ENCODE measurements at places on chromosomes 13 and 19. TPM values are rescaled to one million over a fixed set of nuclear protein-coding genes. Genes with fewer than 3 reads are reported as not detected.

GRCh38 chr13:97858161-97858560 lies 95.3 kb upstream of the IPO5 start:
- H3K4me3 ChIP-seq, result no peak overlapping the region
- H3K4me1 ChIP-seq, result no peaks in the 10 kb centered on the region
- no peak for DNase-seq
- no peak overlapping the region for H3K27ac ChIP-seq
- peaks cover 8% of the 10 kb centered on the region for H3K27me3 ChIP-seq
- no peaks in the 10 kb centered on the region for H3K36me3 ChIP-seq

ZNF439 gene
- 10.1 TPM for total RNA-seq

GRCh38 chr19:11587975-11588631 lies 9.2 kb upstream of the ZNF627 start:
- peak overlapping the region; percentile 43 for H3K4me3 ChIP-seq
- no peak overlapping the region for H3K27ac ChIP-seq
- no peaks in the 10 kb centered on the region for H3K36me3 ChIP-seq
- peaks cover 27% of the 10 kb centered on the region for H3K4me1 ChIP-seq

RFPL4AL1 gene
- not detected for total RNA-seq

ATP4B gene
- not detected for total RNA-seq

DNA sequence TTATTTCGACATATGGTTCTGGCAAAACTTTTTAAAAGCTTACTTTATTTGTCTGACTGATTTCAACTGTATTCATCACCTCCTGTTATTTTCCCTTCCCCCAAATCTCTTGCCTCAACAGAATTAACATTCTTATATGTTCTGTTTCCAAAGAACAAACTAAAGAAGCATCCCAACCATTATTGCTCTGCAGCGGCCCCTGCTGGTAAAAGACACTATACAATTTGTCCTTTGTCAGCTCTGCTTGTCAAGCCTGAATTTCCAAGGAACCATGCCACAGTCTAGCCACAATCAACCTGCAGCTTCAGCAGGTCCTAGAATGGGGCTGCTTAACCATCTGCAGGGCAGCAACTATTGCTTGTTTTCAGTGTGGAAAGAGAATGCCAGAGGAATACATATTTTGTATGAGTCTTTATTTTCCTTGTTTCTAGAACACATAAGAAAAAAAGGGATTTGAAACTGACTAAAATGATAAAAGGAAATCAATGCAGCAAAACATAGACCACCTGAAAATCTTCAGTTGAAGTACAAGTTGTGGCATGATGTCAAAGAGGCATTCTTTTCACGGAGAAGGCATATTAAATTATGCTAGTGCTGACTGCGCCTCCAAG lies 845.3 kb downstream of the DIAPH3 start:
- H3K27ac ChIP-seq, result no peak overlapping the region
- H3K27me3 ChIP-seq, result peaks cover 8% of the 10 kb centered on the region
- DNase-seq, result peak; percentile 61
- no peaks in the 10 kb centered on the region for H3K4me1 ChIP-seq
- no peaks in the 10 kb centered on the region for H3K36me3 ChIP-seq
- no peak overlapping the region for H3K4me3 ChIP-seq

DNA sequence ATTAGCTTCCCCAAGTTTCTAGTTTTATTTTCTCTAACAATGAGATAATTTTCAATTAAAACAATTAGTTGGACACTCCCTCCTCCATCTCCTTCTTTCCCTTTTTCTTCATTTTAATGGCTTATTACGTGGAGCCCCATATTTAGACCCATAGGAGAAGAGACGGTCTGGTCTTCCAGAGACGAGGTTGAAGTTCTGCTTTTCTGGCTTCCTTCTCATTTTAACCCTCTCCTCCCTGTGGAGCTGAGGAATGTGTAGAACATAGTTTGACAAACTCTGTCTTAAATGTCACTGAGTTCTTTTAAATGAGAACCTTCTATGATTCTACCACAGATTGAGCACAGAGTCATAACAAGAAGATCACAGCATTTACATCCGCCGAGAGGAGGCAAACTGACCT lies 86.8 kb downstream of the EDNRB start:
- H3K4me3 ChIP-seq, result no peak overlapping the region
- H3K27me3 ChIP-seq, result no peaks in the 10 kb centered on the region
- no peak overlapping the region for H3K27ac ChIP-seq
- no peaks in the 10 kb centered on the region for H3K4me1 ChIP-seq

DNA sequence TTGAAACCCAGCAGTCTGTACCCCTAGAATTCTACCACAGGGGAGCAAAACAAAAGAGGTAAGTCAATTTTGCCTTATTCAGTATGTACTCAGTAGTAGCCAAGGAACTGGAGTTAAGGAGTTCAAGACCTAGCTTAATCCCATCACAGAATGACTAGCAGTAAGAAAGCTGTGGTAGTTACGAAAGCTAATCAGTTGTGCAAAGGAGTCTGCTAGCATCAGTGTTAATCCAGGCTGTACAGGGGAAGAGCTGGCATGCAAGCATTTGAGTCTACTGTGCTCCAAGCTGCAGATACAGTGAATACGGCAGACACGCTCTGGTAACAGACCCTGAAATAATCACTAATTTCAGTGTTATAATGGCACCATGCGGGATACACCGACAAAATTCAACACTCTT lies 4.7 kb downstream of the DNMT1 start:
- no peaks in the 10 kb centered on the region for H3K27me3 ChIP-seq
- peaks cover 60% of the 10 kb centered on the region for H3K4me1 ChIP-seq

Data from activated T-cell treated with anti-CD3 and anti-CD28 coated beads, Interleukin-2, amount 50 U/mL, for 72 hours (primary cell).